ENCODE measurements at places on chromosomes 6 and 20. TPM values are rescaled to one million over a fixed set of nuclear protein-coding genes. Genes with fewer than 3 reads are reported as not detected.

ZSCAN23 gene
- 0.13 TPM for polyA plus RNA-seq

VGLL2 gene
- not detected for polyA plus RNA-seq

GJA1 gene
- polyA plus RNA-seq, result 80.7 TPM

ANKRD66 gene
- not detected for polyA plus RNA-seq

RBCK1 gene
- 339 TPM for polyA plus RNA-seq

RPP40 gene
- polyA plus RNA-seq, result 13.6 TPM

HSPA1L gene
- polyA plus RNA-seq, result 5.3 TPM

SLC24A3 gene
- polyA plus RNA-seq, result 7.1 TPM

FRK gene
- 1.9 TPM for polyA plus RNA-seq

TFAP2C gene
- polyA plus RNA-seq, result 0.27 TPM

CST7 gene
- polyA plus RNA-seq, result 1.8 TPM

CPNE5 gene
- 0.71 TPM for polyA plus RNA-seq

C6orf163 gene
- 20.4 TPM for polyA plus RNA-seq

NMBR gene
- not detected for polyA plus RNA-seq

ZNF391 gene
- 1.9 TPM for polyA plus RNA-seq

PHACTR1 gene
- 3.2 TPM for polyA plus RNA-seq

C20orf202 gene
- polyA plus RNA-seq, result 0.29 TPM

JPH2 gene
- 0.59 TPM for polyA plus RNA-seq

ZNF343 gene
- polyA plus RNA-seq, result 8.0 TPM
